Motor neuron (in vitro differentiated cells): ENCODE measurements at places on chromosomes 3 and 15. TPM values are rescaled to one million over a fixed set of nuclear protein-coding genes. Genes with fewer than 3 reads are reported as not detected.

The MNS1 gene
- total RNA-seq: 22.4 and 26.1 TPM in 2 replicates

- no peak for ATAC-seq
Observed at GRCh38 chr3:195886181-195887141, 21.9 kb downstream of the TNK2 start.

The FAM227B gene
- 10.0 and 10.9 TPM in 2 replicates for total RNA-seq

DNA sequence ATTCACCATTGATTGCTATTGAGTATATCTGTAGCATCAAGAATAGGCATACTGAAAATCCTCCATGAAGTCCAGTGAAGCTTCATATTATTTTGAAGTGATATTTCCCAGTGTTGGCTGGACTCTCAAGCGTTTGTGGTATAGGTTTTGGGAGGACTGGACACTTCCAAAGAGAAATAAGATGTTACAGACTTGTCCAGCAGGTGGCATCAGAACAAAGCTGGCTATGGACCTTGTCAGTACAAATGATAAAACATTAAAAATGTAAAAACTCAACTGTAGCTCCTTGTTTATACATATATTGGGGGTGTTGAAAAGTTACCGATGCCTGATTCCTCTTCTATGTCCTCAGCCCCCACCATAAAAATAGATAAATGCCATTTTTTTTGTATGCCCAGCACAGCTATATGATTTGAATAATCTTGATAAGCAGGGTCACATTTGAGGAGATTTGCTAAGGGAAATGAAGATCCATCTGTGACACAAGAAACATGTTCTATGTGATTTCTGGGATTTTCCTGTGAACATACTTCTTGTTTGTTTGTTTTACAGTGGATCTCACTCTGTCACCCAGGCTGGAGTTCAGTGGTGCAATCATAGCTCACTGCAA lies 54.5 kb upstream of the GOLGA6B start:
- peak; percentile 46 for ATAC-seq

The COL6A5 gene
- 0.05 TPM in 1 of 2 replicates, not detected in the other for total RNA-seq

- no peak for ATAC-seq
Observed at GRCh38 chr15:93366387-93367100, 277.5 kb upstream of the RGMA start.

The PEX11A gene
- 1.5 and 2.0 TPM in 2 replicates for total RNA-seq

- no peak for ATAC-seq
Observed at GRCh38 chr3:45204136-45204535, 22.0 kb downstream of the TMEM158 start.

DNA sequence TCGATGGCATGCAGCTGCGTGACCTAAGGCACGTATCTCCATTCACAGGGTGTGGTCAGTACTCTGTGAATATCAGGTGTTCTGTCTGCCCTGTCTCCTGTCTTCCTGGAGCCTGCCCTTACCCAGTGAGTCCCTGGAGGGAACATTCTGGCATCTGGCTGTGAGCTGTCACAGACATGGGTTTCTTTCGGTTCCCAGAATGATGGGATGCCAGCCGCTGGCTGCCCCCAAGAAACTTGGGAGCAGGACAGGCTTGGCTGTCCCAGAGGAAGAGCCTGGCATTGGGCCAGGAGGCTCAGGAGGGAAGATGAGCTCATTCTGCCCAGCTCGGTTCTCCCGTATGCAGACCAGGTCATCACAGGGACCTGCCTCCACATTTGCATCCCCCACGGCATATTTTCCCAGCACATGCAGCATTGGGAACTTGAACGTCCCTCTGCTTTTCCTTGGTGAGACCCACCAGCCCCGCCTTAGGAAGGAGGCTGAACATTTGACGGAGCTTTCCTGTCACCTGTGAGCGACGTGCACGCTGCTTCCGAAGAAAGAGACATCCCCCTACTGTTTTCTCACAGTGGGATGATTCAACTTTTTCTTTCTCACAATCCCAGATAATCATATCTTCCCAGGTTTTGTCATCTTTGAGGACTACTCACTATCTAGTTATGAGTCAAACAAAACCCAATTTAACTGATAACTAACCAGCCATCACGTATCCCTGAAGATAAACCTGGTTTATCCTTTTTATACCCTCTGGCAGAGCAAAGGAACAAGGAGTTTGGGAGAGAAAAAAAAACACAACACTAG lies 22.0 kb upstream of the PGPEP1L start:
- ATAC-seq: peak; percentile 30

The ONECUT1 gene
- total RNA-seq: 6.1 and 8.2 TPM in 2 replicates

The RASL12 gene
- total RNA-seq: 0.13 and 0.18 TPM in 2 replicates

- peak; percentile 16 for ATAC-seq
Observed at GRCh38 chr3:71497971-71498444, 85.5 kb downstream of the FOXP1 start.

DNA sequence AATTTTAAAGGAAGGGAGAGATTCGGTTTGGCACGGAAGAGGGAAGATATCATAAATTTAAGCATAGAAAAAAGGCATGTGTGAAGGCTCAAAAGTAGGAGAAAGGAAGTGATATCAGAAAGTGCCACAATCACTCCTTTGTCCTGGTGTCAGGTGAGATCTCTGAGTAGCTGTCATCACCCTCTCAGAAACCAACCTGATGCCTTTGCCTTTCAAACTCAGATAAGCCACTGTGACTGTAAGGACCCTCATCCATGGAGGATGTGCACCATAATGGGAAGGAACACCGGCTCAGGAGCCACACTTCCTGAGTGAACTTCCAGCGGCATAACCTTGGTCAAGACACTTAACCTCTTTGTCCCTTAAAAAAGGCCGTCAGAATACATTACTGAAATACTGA lies 318.7 kb upstream of the SEMA6D start:
- ATAC-seq: no peak

The CLRN1 gene
- total RNA-seq: 9.1 and 10.8 TPM in 2 replicates

- no peak for ATAC-seq
Observed at GRCh38 chr3:36774052-36774451, 9.7 kb upstream of the DCLK3 start.

DNA sequence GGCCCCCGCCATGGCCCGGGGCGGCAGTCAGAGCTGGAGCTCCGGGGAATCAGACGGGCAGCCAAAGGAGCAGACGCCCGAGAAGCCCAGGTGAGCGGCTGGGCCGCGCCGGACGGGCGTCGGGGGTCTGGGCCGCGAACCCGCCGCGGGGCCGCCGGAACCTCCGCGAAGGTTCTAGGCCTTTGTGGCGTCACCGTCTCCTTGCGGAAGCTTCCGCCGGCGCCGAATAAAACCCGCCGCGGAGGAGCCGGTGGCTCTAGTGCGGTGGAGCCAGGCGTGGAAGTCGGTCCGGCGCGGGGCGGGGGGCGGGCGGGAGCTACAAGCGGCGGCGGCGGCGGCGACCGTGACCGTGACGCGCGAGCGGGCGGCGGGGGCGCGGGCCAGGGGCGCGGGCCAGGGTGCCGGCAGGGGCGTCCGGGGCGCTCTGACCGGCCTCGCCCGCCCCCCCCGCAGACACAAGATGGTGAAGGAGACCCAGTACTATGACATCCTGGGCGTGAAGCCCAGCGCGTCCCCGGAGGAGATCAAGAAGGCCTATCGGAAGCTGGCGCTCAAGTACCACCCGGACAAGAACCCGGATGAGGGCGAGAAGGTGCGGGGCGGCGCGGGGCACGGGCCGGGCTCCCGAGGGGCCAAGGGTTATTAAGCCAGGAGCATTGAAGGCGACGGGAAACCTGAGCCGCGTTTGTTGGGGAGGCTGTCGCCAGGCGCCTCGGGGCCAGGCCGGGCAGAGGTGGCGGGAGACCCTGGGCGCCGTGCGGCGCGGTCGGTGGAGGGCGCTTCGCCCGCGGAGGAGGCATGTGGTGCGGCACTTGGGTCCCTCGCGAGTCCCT lies at the start of gene DNAJA4:
Gene DNAJA4, plus strand, starts transcription at position 259 of the 833 bp plus-strand sequence. Its CDS starts 202 bp downstream, at position 461.
- ATAC-seq: peak; percentile 53

The SCAMP5 gene
- 2.4 and 3.6 TPM in 2 replicates for total RNA-seq

The CERS3 gene
- not detected in 2 replicates for total RNA-seq

DNA sequence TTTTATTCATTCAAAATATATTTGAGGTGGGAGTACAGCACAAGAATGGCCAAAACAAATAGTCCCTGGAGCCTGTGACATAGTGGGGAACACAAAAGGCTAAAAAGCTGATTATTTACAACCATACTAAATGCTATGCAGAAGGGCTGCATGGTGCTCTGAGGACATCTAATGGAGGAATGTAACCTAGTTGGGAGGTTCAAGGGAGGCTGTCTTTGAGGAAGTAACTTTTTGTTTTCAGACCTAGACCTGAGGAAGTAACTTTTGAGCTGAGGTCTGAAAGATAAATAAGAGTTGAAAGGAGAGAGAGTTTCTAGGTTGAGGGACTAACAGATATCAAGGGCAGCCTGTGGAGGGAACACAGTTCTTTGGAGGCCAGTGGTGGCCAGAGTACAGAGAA lies 34.8 kb upstream of the RASA2 start:
- ATAC-seq: peak; percentile 57

The TMC3 gene
- 0.05 and 0.13 TPM in 2 replicates for total RNA-seq

The ELL3 gene
- total RNA-seq: 1.3 and 1.4 TPM in 2 replicates

DNA sequence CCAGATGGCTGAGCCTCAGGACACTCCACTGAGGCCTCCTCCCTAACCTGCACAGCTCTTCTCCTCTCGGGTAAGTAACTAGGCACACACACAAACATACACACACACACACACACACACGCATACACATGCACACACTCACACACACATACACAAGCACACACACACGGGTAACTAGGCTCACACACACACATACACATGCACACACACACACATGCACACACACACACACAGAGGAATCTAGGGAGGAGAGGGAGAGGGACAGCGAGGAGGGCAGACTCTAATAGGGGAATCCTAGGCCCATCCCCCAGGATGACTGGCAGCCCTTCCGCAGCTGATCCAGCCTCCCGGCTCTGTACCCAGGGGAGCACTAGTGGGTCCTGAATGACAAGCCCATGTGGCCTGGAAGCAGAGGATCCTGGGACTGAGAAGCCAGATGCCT lies 177.4 kb upstream of the LINGO1 start:
- peak; percentile 97 for ATAC-seq

DNA sequence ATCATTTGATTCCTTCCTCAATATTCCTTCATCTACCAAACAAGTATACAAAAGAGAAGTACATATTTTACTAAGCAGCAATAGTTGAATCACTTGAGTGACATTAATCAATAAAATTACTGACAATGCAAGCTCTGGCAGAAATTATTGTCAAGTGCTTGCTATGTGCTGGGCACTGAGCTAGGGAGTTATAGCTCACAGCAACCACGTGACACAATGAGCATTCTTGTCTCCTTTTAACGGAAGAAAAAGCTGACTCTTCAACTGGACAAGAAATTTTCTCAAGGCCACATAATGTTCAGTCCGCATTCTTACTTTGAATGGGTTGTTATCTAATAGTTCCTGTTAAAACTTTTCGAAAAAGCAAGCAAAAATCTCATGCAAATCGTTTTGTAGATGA lies 500.1 kb downstream of the PYDC2 start:
- ATAC-seq: peak; percentile 53

DNA sequence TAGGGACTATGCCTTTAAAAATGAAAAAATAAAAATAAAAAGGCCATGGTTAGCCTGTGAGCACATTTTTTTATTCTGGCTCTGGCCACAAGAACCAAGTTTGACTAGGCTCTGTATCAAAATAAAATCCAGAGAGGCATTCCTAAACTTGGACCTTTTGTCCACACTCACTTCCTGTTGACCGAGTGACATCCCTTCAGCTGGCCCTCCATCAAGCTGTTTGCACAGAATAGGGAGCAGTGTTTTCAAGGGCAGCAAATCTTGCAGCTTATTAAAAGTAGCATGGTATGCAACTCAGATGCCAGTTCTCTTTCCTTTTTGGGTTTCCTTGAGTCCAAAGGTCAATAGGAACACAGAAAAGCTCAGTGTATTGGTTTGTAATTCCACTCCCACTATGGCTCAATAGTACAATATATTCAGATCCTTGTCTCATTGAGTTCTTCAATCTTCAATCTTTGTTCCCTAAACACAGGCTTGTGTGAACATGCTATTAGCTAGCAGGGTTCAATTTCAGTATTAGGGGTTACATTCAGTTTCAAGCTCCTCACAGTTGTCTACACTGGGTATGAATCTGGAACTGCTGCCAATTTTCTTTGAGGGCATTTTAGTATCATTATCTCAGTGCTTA lies 244.5 kb downstream of the RBMS3 start:
- no peak for ATAC-seq

The RAB6B gene
- 45.5 and 52.9 TPM in 2 replicates for total RNA-seq
